Hematopoietic multipotent progenitor cell treated with erythropoietin and hydrocortisone succinate and interleukin-3 and kit ligand, for 4 days (in vitro differentiated cells): ENCODE measurements at places on chromosomes 5 and 9.

- no peak for DNase-seq
Measured at GRCh38 chr5:1736065-1736464, 63.6 kb downstream of the MRPL36 start.

DNA sequence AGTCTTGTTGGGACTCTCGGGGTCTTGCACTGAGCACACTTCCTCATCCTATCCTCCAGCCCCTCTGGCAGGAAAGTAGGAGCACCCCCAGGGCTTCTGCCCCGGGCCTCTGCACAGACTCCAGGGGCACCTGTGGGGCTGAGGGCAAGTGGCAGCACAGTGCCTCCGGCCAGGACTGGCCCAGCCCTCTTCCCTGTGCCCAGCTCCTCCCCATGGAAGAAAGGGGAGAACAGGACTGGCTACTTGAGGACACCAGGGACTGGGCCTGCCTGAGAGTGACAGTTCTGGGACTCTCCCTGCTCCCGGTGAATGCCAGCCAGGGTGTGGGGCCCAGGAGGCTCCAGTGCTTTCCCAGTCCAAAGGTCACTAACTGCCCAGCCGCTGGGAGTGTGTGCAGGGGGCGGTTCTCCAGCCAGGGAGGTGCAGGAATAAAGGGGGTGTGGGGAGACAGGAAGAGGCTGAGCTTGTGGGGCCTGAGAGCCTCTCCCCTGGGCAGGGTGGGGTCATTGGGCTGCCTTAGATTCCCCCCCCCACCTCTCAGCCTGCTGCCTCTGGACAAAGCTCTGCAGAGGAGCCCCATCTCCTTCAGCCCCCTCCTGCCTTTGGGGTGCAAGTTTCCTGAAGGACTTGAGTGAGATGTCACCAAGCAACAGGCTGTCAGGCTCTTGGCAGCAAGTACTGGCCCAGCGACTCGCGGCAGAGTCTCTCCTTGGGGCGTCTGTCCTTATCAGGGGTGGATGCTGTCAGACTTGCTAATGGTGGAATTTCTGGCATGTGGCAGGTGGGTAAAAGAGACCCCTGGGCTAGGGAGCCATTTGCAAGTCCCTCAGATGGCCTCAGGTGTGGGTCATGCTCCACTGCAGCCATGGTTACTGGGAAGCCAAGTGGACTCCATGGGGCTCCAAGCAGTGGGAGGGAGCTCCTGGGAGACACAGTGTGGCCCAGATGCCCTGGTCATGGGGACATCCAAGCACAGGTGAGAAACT lies 19.1 kb upstream of the JADE2 start:
- DNase-seq, result peak; percentile 52

- peak; percentile 66 for DNase-seq
Measured at GRCh38 chr9:99595796-99596195, 225.9 kb upstream of the NR4A3 start.

DNA sequence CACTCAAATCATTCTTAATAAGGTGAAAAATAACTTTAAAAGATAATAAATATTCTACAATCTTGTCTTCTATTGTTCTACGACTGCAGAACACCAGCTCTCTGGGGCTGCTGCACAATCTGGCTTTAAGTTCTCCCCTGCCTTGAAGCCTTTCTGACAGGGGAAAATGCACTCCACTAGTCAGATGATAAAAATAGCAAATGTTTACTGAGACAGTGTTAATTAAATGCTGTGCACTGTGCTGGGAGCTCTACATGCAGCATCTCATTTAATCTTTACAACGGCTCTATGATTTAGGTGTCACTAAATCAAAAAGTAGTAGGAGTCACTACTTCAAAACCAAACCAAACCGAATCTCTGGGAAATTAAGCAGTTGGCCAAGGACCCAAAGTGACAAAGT lies 132.7 kb downstream of the SLIT3 start:
- DNase-seq, result no peak

GRCh38 chr5:58983526-58984452 lies 400.9 kb downstream of the RAB3C start:
- DNase-seq, result no peak

- DNase-seq, result no peak
Measured at GRCh38 chr9:133581011-133581410, 28.2 kb downstream of the FAM163B start.

DNA sequence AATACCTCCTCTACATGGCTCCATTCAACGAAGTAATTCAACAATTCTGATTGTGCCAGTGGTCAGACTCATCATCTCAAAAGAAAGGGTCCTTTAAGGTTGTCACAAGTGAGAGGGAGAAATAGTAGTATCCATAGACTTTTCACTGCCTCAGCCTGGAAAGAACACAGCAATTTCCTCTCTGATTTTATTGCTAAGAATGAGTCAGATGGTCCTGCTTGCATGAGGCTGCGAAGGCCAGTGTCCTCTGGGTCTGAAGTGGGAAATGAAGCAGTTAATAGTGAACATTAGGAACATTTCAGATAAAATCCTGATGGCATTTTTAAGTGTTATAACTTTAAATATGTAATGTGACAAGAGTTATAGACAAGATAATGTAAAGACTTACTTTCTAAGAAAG lies 979.0 kb downstream of the EFNA5 start:
- DNase-seq, result no peak

- DNase-seq, result no peak
Measured at GRCh38 chr5:141613344-141613743, 5.5 kb downstream of the DIAPH1 start.

DNA sequence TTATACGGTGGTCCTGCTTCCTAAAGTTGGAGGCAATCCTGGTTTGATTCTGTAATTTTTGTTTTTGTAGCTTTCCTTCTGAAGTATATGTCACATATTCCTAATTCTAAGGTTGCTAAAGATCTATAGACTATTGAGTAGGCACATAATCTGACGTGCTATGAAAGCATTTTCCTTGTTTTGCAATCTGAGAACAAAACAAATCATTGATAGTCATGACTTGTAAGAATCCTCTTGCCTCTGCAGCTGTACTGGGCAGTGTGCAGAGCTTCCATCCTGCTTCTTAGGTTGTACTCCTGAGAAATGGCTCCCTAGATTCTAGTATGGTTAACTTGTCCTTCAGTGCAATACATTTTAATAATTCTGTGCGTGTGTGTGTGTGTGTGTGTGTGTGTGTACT lies 35.4 kb downstream of the SEMA6A start:
- DNase-seq, result no peak

DNA sequence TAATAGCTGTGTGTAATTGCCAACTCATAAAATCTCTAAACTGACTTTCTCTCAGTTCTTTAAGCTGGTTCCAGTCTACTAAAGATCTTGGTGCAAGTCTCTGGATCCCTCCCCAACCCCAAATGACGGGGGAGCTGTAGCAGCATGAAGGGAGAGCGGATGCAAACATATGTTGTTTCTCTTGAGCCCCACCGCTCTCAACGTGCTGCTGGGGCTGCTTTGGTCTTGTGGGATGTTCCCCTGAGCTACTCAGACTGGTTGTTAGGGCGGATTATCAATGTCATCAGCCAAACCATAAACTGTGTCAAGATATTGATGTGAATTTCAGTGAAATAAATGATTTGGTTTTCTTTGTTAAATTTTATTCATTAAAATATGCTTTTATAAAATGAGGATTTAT lies 40.9 kb upstream of the APC start:
- no peak for DNase-seq
